ENCODE measurements at places on chromosomes 5 and 9.

- DNase-seq: no peak
Observed at GRCh38 chr9:115254287-115255180, 136.6 kb upstream of the TNC start.

DNA sequence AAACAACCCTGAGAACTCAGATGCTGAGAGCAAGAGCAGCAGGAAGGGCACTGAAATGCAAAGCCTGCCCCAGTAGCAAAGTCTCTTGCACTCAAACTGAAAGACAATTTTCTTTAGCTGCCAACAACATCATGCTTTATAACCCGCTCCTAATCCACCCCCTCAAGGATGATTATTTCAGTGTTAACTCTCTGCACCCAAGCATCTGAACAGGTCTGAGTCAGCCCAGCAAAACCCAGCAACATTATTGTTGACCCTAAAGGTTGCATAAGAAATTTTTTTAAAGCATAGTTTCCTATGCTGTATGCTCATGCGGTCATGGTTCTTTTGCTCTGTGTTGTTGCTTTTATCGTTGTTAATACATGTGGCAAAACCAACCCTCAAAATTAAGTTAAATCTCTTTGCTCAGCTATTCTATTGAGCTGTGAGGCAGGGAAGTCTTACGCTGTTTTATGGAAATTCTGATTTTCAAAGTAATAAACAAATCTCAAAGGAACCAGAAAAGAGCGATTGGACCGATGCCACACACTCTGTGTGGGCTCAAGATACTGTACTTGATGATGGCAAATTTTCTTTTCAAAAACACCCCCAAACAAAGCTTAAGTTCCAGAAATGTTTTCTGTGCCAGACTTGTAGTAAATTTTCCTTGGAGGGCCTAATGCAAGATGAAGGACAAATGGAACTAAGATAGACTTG is 440.6 kb upstream of the MPDZ start:
- peak; percentile 25 for DNase-seq

- DNase-seq: no peak
Observed at GRCh38 chr5:39455645-39456044, 30.9 kb upstream of the DAB2 start.

GRCh38 chr5:62937661-62938558 is 359.3 kb downstream of the LRRC70 start:
- DNase-seq: peak; percentile 91

GRCh38 chr5:123066016-123066415 is 23.0 kb upstream of the PRDM6 start:
- DNase-seq: no peak

DNA sequence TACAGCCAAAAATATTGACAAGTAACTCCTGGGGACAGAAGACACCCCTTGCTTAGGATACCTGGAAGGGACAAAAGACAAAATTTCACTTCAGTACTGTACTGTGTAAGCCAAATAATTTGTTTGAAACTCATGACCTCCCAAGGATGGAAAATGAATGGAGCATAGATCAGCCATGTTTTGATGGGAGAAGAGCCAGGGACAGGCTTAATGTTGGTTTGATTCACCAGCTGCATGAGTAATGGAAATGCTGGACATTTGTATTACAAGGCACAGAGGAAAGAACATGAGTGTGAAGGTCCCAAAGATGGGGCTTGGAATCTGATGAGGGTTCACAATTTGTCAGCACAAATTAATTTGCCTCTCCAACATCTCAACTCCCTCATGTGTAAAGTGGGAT is 122.8 kb downstream of the ENC1 start:
- DNase-seq: peak; percentile 66

DNA sequence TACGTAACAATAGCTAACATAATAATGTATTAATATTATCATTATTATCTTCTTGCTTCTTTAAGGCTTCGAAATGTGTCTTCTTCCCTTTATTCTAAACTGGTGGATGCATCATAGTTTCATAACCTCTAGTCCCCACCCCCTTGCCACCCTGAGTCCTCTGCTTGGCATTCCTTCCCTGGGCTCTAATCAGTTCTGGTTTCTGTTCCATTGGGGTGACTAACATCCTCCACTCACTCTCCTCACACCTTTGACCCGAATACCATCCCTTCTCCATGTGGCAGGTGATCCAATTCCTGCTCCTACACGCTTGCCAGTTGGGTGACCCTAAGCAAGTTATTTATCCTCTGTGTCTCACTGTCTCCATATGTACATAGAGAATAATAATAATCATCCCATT is 286.1 kb downstream of the TRPM3 start:
- peak; percentile 93 for DNase-seq

- DNase-seq: no peak
Observed at GRCh38 chr5:178203670-178204181, 607 bp upstream of the HNRNPAB start.

DNA sequence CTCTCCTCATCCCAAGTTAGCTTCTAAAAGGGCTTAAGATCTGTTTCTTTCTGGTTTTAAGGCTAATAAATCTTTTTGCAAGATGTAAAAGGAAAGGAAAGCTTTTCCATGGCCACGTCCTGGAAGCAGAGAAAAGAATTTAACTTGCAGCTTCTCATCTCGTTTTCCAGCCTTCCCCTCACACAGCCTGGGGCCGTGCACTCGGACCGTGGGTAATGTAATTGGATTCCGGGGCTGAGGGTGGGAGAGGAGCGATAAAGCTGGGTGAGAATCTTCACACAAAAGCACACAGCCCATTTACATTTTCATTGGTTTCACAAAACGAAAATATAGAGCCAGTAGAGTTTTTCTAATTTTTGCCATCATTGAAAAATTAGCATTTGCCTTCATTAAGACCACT is 91.2 kb downstream of the IRX2 start:
- DNase-seq: no peak

- DNase-seq: peak; percentile 3
Observed at GRCh38 chr5:29085142-29085541, 2046.8 kb upstream of the CDH9 start.

DNA sequence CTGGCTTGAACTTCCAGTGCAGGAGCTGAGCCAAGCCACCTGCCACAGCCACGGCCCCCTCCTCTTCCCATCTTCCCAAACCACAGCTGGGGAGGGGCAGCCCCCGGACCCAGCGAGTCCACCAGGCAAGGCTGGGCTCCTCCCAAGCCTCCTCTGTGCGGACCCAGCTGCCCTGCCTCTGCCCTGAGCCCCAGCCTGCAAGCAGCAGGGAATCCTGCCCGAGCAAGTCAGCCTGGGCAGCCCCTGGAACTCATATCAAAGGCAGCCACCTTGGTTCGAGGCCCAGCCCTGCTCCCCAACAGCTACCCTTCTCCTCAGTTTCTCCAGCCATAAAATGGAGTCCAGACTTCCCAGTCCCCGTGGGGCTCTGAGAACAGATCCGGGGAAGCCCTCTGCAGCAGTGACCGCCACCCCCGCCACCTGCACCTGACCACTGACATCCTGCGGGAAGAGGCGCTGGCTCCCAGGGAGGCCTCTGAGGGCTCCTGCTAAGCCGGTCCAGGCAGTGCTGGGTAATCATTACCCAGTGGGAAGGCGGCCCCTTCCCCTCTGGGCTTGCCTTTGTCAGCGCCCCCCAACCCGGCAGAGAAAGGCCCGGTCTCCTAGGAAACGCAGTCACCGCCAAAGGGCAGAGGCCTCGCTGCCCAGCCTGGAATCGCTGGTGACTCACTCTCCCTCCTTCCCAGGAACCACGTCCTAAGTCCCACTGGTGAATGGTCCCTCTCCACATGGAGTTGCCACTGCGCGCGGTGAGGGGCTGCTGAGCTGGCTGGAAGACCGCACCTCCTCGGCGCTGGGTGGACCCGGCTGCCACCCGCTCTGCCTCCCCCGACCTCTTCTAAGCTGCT is 1.5 kb downstream of the VAV2 start:
- peak; percentile 97 for DNase-seq

DNA sequence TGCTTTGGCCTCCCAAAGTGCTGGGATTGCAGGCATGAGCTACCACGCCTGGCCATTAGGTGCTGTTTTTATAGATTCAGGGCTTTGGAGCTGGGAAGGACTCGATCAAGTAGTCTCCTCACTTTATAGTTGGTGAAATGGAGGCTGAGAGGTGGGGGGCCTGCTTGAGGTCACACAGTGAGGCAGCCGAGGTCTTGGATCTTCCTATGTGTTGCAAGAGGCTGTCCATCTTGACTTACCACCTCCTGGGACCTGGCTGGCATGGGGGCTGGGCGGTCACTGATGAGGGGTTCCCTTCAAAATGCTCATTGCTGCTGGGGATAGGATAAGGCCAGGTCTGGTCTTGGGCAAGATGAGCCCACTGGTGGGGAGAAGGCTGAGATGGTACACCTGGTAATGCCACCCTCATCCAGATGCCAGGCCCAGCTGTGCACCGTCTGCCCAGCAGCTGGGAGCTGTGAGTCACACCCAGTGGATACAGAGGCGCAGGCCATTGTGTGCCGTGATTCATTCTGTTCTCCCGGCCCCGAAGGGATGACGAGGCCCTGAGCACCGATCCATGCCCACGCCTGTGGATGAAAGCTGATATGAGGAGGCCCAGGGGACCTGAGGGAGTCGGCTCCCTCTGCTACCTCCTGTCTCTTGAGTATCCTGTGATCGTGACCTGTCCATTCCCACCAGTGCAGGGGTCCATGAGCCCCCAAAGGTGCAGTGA is 10.5 kb upstream of the NDST1 start:
- peak; percentile 95 for DNase-seq

GRCh38 chr5:10536511-10536910 is 27.4 kb upstream of the ANKRD33B start:
- DNase-seq: no peak

DNA sequence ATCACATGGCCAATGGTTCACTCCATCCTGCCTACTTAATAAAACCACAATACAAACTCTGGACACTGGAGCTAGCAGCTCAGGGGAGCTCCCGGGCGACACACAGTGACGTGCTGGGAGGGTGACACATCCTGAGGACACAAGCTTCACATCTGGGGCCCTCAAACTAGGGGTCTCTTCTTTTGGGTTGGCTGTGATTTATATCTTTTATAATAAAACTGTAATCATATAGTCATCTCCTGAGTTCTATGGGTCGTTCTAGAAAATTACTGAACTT is 12.1 kb upstream of the MAPK9 start:
- no peak for DNase-seq

GRCh38 chr5:67140413-67140812 is 56.2 kb downstream of the CD180 start:
- DNase-seq: no peak

GRCh38 chr9:114076237-114077161 is 1.6 kb downstream of the AMBP start:
- DNase-seq: no peak

DNA sequence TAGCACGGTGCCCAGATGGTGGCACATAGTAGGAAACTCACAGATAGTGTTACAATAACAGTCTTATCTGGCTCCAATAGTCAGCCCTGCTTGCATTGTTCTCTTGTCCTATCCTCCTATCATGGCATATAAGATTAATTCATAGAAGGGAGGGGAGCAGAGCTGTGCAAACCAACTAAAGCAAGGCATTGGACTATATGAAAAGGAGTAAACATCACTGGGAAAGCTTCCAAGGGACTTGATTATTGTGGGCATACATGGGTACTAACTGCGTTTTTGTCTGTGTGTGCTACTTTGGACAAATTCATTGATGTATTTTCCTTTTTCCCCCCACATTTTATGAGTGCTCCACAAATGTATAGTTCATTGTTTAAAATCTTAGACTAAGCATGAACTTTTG is 43.8 kb upstream of the C5orf47 start:
- no peak for DNase-seq

GRCh38 chr9:119453490-119453911 is 84.3 kb upstream of the BRINP1 start:
- DNase-seq: peak; percentile 93

DNA sequence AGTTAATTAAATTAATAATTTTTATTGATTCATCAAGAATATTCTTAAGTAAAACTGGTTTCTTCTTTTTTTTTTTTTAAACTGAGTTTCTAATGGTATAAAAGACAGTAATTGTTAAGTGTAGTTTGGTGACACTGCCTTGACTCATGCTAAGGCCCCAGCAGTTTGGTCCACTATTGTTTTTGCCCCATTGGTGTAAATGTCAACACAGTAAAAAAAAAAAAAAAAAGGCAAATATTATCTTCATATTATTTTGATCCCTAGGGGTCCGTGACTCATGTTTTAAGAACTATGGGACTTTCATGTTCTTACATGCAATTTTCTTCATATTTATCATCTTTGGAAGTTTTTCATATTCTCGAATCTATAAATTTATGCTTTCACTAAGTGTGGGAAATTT is 29.2 kb upstream of the JAK2 start:
- DNase-seq: no peak

DNA sequence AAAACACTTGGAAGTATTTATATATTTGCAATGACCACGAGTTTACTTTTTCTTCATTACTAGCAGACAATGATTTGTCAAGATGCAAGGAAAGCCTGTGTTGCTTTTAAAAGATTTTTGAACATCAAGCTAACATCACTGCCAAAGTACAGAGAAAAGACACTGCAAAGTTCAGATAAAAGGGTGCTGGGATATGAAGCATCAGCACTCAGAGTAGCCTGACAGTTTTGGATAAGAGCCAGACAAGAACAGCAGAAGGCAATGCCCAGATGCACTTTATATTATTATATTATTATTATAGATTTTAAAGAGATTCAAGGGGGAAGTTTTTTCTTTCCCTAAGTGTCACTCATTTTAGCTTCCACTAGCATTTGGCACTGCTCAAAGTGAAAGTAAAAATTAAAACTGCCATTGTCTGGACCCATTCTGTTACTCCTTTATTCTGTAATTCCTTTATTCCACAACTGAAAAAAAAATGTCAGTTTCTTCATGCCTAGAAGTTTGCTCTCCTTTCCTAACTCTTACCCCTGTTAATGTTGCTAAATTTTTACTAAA is 240.6 kb downstream of the EFNA5 start:
- no peak for DNase-seq

DNA sequence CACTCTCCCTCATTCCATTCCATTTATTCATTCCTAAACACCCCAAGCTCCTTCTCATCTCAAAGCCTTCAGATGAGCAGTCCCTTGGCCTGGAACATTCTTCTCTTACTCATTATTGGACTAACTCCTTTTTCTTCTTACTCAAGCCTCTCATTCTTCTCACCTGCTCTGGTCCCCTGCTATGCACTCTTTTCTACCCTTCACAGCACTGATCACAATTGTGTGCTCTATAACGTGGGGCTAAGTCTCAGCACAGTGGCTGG is 212.4 kb downstream of the MAPKAP1 start:
- peak; percentile 66 for DNase-seq

DNA sequence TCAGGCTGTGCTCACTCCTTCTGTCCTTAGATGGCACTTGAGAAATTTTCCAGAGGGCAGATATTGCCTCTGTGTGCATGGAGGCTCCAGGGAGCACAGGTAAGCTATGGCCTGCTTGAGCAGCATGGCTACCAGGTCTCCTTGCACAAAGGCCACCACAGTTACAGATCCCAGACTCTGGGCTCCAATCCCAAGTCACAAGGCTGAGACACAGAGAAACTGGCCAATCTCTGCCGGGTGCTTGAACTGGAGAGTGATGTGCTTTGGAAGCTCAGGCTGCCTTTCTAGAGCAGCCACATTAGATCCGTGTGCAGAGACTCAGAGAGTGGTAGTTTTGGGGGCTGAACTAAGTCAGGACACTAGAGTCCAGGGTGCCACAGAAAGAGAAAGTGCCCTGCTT is 145.7 kb downstream of the SEMA6A start:
- no peak for DNase-seq

- no peak for DNase-seq
Observed at GRCh38 chr9:35478871-35479270, 11.0 kb upstream of the RUSC2 start.

Measured in kidney tubule cell (primary cell).